ENCODE measurements at places on chromosomes 5 and 9.

- no peak for DNase-seq
Measured at GRCh38 chr9:3397766-3398165, 128.0 kb downstream of the RFX3 start.

DNA sequence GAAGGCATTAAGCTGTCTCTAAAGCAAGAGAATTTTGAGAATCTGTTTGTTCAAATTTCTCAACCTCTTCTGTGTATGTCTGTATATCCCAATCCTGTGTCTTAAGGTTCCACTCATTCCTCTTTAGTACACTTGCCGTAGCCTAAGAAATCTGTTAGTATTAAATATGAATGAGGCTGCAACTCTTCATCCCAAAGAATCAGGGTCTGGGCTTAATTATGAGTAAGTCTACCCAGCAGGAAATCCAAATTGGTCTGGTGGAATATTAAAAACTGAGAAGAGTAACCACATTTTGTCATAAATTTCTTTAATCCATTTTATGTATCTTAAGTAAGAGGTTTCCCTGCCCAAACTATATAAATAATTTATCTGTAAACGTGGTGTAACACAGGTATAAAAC is 1171.2 kb downstream of the CDH12 start:
- DNase-seq, result no peak

GRCh38 chr9:100170556-100170955 is 71.5 kb downstream of the INVS start:
- DNase-seq, result no peak

GRCh38 chr9:112867275-112867991 is 23.2 kb downstream of the SLC46A2 start:
- peak; percentile 34 for DNase-seq

DNA sequence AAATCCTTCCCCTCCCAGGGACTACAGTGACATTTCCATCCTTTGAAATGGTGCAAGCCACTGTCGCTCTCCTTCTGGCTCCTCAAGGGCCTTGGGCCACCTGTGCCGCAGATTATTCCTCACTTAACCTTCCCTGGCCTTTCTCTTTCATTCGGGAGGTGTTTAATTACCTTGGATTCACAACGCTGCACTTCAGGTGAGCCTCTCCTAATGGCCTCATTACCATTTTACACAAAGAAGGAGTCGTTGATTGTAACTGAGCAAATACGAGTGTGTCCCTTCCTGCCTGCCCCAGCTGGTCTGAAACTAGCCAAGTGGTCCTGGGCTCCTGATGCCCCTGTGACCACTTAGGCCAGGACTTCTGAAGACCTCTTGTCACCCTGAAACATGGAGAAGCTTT is 205.0 kb downstream of the CRB2 start:
- DNase-seq, result no peak

DNA sequence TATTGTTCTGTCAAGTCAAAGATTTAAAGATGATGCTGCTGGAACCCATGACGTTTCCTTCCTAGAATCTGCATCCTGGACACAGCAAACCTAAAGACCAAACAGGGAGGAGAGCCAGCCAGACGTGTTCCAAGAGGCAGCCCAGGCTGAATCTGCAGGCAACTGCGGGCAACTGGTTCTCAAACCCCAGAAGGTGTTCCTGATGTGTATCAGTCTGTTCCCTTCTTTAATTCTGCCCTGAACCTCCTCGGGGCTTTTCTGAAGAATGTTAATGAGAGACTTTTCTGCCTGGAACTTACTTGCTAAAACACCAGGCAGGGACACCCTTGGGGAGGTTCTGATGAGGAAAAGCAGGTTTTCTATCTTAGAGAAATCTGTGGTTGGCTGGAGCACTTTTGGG is 132.8 kb upstream of the RETREG1 start:
- peak; percentile 80 for DNase-seq

- DNase-seq, result no peak
Measured at GRCh38 chr9:83191154-83191553, 128.2 kb upstream of the RASEF start.

GRCh38 chr9:77772646-77773045 is 124.5 kb upstream of the GNA14 start:
- DNase-seq, result no peak

DNA sequence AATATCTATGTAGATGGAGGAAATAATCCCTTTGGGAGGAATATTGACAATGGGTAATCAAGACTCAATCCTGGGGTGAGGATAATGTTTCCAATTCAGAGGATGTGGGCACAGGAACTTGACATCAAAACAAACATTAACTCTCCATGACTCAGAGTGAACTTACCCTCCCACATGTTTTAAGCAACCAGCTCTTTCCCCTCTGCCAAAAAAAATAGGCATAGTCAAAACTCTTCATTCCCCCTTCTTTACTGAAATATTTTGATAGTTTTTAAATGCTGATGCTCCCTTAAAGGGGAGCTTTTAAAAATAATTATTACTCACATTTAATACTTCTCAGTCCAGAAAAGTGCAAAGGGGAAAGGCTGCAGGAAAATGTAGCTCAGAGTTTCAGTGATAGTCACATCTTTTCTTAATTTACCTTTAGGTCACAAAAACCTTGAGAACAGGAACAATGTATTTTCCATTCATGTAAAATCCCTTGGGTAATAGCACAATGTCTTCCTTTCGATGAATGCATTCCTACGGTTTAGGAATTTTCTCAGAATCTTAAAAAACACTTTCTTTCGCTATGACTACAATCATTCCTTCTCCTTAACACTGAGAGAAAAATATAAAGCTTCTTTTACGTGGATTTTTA is 298.4 kb upstream of the GRAMD2B start:
- no peak for DNase-seq

- DNase-seq, result no peak
Measured at GRCh38 chr9:109886617-109887016, 106.6 kb downstream of the PALM2AKAP2 start.

- peak; percentile 29 for DNase-seq
Measured at GRCh38 chr5:96969366-96969765, 33.5 kb downstream of the LNPEP start.

- DNase-seq, result peak; percentile 53
Measured at GRCh38 chr5:14871214-14872069, at the start of gene ANKH. TSS of gene ANKH (minus strand) at chr5:14871778. CDS start at chr5:14871447, 331 bp downstream.

GRCh38 chr5:140966293-140967225 is at the start of gene PCDHAC2:
TSS of gene PCDHAC2 (plus strand) at chr5:140966476. CDS start at chr5:140966767, 291 bp downstream.
- DNase-seq, result no peak

DNA sequence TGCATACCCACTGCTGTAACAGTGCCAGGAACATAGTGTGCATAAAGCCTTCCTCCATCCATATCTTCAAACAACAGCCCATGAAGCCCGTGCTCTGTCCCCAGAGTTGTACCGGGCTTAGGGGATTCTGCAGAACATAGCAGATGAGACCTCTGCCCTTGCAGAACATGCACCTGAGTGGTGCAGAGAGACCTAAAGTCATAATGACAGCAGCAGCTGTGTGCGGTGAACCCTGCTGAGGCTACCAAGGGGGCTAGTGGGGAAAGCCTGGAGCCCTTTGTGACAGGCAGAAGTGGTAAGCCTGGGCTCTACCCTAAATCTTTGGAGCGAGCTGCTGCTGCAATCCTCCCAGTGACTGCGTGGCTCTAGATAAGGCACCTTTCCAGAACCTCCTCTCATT is 32.2 kb upstream of the BRD3 start:
- DNase-seq, result no peak

- no peak for DNase-seq
Measured at GRCh38 chr9:14325147-14325546, 11.2 kb upstream of the NFIB start.

GRCh38 chr9:33293782-33294181 is 3.5 kb downstream of the NFX1 start:
- DNase-seq, result no peak

DNA sequence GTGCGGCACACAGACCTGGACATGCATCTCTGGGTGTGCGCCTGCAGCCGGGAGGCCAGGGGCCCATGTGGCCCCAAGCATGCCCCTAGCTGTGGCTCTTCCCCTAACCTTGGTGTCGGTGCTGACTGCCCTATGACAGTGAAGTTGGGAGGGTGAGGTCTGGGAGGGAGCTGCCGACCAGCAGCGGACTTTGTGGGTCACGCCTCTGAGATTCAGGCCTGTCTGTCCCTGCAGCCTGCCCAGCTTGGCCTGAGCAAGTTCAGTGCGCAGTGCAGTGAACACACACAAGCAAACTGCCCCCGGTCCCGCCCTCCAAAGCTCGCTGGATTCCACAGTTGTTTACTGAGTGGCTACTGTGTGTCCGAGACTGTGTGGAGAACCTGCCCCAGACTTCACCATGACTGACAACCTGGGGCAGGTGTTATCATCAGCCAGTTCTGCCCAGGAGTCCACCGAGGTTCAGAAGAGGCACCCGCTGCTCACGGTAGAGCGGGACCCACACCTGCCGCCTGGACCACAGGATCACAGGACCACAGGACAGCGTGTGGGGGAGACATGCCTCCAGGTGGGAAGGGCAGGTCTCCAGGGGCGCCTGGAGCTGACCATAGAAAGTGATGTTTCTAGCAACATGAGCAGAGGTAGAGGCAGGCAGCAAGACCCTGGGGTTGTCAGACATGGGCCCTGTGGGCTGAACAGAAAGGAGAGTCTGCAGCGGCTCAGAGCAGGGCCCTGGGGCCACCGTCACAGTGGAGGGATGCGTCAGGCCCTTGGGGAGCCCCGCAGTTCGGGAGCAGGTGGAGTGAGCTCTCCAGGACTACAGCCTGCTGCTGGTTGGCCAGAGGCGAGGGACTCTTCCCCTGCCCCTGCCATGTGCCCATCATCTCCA is 105.1 kb downstream of the PHF2 start:
- no peak for DNase-seq

DNA sequence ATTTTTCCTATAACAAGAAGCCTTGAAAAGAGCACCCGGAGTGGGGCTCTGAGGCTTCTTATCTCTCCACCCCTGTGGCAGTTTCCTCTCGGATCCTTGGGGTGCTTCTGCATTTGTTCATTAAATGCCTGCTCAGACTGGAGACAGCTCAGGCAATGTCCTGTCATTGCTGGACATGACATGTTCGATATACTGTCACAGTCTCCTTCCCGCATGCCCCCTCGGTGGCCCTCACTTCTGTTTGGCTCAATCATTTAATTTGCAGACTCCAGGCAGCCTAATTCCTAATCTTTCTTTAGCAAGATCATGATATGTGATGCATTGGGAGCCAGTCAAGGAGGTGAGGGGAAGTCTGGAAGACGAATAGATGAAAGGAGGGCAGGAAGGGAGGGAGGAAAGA is 37.5 kb upstream of the CPEB4 start:
- no peak for DNase-seq

GRCh38 chr5:1789834-1790471 is 9.7 kb downstream of the MRPL36 start:
- no peak for DNase-seq

- no peak for DNase-seq
Measured at GRCh38 chr9:94680621-94681020, 41.3 kb upstream of the FBP1 start.

DNA sequence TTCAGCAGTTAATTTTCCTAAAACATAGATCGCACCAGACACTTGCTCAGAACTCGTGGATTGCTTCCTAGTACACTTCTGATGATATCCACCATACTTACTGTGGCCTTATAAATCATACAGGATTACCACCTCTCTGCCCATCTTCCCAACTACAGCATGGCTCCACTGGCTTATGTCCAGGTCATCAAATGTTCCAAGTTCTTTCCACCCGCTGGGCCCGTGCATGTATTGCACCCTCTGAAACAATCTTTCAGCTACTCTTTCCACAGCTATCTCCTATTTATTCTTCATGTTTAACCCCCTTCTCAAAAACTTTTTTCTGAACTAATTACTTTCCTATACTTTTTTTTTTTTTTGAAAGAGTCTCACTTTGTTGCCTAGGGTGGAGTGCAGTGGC is 18.5 kb downstream of the FBXW2 start:
- DNase-seq, result no peak

DNA sequence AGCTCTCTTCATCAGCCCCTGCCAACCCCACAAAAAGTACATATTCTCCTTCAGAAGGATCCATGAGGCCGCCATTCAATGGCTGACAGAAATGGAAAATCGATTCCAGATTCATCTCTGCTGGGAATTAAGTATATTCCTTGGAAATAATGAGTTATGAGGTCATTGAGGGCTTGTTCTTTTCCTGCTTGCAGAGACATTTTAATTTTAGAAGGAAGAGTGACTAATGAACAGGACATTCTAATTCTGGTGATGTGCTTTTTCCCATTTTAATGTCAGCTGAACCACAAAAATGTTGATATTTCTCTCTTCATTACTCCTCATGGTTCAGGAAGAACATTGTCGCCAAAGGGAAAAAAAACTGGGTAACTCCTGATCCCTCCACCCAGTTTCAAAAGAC is 314.0 kb downstream of the PIK3R1 start:
- DNase-seq, result no peak

DNA sequence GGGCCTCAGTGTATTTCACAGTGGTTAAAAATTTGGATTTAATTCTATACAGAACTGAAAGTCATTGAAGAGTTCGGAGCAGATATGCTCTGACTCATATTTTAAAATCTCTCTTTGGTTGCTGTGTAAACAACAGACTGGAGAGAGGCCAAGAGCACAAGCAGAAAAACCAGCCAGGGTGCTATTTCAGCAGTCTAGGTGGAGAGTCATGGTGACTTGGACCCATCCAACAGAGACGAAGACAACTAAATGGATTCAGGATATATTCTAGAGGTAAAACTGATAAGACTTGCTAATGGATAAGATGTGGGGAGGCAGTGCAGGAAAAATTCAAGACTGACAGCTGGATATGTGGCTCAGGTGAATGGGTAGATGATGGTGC is 168.9 kb downstream of the MAPKAP1 start:
- DNase-seq, result peak; percentile 77

DNA sequence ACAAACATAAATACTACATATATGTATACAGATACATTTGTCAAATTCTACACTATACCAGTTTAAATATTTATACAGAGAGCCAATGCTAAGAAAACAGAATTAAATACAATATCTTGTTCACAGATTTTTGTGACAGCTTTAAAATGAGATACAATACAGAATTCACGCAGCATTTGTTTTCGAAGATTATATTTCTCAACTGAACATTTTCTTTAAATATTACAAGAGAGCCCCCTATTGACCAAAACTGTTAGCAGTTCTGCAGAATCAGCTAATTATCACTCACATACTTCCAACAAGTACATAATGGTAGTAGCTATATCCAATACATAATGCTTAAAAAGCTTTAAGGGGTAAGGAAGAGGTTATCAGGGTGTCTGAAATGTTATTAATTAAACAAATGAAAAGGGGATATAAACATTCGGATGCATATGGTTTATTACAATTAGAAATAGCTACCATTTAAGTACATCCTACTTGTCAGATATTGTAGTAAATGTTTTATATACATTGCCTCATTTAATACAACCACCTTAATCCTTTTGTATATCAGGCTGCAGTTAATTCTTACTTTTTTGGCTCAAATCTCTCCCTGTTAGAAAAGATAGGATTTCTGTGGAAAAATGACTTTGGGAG is 31.7 kb downstream of the ZDHHC21 start:
- peak; percentile 74 for DNase-seq

GRCh38 chr5:153678617-153679329 is 188.3 kb downstream of the GRIA1 start:
- no peak for DNase-seq

GRCh38 chr9:97440160-97440559 is 28.3 kb downstream of the TDRD7 start:
- DNase-seq, result no peak
